ENCODE measurements at places on chromosomes 5 and 9.

- no peak for DNase-seq
Measured at GRCh38 chr9:137240318-137240840, 708 bp upstream of the TUBB4B start.

- no peak for DNase-seq
Measured at GRCh38 chr5:178216088-178216534, 11.8 kb downstream of the HNRNPAB start.

DNA sequence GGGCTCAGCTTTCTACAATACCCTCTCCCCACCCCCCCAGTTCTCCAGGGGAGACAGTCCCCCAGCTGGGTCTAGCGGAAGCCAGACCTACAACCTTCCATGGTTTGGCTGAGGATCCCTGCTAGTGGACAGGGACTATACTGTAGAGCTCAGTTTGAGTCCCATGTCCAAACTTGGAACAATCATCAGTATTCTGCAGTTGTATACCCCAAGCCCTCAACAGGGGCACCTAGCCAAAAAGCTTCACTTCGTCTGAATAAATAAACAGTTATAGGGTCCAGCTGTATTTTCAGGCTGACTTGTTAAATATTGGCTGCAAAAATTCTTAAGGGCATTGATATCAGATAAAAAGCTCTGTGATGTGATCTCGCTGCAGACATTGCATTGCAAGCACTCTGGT, 15.4 kb upstream of the C9 start:
- no peak for DNase-seq

DNA sequence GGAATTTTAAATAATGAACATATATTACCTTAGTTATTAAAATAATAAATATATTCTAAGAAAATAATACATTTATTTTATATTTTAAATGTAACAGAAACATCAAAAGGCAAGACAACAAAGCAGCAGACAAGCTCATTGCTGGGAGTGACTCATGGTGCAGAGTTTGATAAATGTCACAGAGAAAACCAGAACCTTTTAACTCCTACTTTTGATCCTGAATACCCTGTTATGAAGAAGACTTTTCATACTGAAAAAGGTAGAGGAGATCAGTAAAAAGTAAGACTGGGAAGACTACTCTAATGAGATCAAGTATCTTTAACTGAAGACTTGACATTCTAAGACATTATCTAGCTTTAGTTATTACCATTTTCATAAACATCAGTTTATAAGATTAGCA, 99.0 kb upstream of the GNA14 start:
- DNase-seq: no peak

DNA sequence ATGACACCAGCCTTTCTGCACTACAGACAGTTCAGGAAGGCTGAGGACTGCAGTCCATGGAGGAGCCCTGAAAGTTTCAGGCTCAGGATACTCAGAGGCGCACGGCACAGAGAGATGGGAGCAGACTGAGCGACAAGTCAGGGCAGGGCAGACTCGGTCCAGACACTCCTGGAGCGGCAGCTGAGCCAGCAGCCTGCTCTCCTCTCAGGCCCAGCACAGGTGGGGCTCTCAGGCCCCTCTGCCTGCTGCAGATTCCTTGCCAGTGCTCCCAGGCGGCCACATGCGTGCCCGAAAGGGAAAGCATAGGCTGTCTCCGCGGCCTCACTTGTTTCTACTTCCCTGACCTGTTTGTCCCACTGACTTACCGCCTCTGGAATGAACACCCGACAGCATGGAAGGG, 228.3 kb downstream of the IRX2 start:
- peak; percentile 40 for DNase-seq

GRCh38 chr5:77864997-77865396, 88.9 kb upstream of the TBCA start:
- no peak for DNase-seq

DNA sequence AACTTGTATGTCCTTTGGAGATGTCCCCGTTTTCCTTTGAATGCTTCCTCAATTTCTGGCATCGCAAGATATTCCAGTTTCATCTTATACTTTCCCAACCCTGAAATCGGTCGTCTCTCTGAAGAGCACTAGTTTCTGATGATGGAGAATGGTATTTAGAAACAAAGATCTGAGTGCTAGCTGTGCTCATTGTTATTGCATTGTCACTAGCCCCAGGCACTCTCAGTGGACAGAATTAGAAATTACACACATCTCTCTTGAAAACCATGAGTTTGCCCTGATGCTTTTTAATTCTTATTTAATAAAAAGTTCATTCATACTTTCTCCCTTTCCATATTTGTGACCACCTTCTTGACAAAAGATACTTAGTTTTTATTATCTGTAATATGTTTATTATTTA, 67.7 kb downstream of the C9orf152 start:
- no peak for DNase-seq

DNA sequence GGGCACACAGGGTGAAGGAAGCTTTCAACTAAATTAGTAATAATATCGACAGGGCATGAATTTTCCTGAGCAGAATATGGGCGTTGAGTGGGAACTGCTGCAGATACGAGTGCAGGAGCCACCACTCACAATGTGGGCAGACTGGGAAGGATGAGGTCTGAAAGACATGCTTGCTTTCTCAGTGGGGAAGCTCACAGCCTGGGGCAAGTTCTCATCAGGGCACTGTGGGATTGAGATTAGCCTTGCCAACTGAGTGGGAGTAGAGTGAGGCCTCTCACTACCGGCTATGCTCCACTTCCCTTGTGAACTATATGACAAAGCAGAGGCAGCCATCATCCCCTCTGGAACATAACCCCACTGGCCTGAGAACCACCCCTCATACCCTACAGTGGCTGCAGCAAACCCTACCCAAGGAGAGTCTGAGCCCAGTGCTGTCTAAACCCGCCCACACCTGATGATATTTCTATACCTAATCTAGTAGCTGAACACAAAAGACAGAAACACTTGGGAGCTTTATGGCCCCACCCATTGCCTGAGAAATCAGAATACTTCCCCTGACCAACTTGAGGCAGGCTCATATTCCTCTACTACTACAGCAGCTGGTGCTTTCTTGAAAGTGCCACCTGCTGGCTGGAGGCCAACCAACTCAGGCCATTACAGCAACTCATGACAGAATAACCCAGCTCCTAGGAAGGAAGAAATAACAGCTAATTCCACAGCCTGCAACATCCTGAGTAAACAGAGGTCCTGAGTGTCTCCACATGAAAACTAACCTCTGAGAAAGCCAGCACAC, 173.7 kb upstream of the SPEF2 start:
- DNase-seq: no peak

GRCh38 chr5:132179405-132179804, 48.2 kb downstream of the P4HA2 start:
- no peak for DNase-seq

- no peak for DNase-seq
Measured at GRCh38 chr5:122323738-122324137, 11.7 kb downstream of the SNCAIP start.

GRCh38 chr5:34669931-34670516, 13.9 kb downstream of the RAI14 start:
- DNase-seq: no peak

DNA sequence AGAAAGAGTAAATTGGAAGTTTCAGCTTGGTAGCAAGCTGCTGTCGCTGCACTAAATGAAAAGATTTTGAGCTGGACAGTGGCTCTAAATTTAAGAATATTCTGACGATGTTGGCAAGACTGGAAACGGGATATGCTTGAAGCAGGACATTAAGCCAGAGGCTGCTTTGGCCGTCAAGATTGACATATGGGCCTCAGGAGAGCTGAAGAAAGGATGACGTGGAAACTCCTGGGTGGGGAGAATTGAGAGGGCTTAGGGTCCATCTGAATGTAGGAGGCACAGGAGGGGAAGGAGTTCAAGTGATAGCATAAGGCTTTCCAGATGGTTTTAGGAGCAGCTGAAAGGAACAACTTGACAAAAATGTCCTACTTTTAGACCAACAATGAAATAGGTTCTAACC, 108.9 kb downstream of the PAPPA start:
- DNase-seq: no peak

GRCh38 chr9:90815183-90815943, 13.7 kb downstream of the SYK start:
- no peak for DNase-seq

GRCh38 chr5:171571663-171572062, 152.2 kb downstream of the FGF18 start:
- no peak for DNase-seq

DNA sequence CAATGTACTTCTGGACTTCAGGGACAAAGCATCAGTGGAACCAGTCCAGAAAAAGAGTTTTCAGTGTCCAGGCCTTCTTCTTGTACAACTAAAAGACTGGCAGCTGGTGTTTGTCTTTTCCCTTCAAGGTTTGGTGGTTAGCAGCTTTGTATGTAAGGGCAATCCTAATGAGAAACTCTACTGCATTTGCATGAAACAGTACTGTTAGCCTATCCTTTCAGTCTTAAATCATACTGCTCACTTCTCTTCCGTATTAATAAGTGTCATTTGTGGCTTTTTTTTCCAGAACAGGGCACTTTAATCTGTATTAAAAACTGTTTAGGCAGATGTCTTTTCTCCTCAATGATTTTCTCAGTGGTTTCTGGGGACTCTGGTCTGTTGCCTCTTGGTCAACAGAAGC, 48.9 kb downstream of the FAM174A start:
- no peak for DNase-seq

DNA sequence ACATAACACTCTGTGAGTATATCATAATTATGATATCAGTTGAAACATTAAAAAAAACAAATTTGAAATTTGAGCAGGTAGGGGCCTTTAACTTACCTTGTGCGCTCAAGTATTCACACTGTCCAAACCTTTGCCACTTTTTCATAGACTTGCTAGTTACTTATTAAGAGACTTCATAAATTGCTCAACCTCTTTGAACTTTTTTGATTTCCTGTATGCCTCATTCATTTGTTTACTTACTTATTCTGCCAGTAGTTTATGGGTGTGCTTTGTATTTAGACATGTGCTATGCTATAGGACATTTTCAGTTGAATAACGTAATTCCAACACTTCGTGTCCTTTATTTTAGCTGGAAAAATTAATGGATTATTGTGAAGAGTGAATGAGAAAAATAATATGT, 204.8 kb downstream of the HCN1 start:
- no peak for DNase-seq

- DNase-seq: no peak
Measured at GRCh38 chr9:69601698-69602097, 70.5 kb downstream of the APBA1 start.

- no peak for DNase-seq
Measured at GRCh38 chr9:113741886-113742854, 133.9 kb upstream of the ZNF618 start.

- no peak for DNase-seq
Measured at GRCh38 chr5:39255406-39255805, 36.0 kb upstream of the FYB1 start.

DNA sequence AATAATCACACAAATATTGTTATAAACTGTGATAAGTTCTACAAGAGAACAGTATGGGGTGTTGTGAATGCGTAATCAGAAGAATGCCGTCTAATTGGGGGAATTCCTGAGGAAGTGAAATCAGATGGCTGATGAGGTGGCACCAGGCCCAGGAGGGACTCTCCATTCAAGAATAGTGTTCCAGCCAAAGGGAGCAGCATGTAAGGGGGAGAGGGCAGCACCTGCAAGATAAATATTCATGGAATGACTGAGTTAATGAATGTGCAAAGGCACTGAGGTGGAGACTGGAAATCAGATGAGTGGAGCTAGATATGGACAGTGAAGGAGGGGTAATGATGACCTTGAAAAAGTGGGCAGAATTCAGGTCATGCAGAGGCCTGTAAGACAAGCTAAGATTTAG, 250.6 kb downstream of the ARRDC3 start:
- no peak for DNase-seq

DNA sequence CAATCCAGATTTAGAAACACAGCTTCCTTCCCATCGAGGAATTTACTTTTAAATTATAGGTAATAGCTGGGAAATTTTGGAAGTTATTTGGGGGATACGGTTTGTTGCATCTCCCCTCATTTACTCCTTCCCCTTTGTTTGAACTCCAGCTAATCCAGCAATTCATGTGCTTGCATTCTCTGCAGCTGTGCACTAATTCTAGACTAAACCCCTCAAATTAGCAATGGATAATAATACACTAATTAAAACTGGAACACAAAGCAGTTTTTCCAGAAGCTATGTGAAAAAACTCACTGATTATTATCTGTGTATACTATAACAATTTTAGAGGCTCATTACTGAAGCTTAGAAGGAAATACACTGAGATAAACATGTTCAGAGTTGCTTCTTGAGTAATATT, 751.2 kb upstream of the ZNF608 start:
- no peak for DNase-seq

DNA sequence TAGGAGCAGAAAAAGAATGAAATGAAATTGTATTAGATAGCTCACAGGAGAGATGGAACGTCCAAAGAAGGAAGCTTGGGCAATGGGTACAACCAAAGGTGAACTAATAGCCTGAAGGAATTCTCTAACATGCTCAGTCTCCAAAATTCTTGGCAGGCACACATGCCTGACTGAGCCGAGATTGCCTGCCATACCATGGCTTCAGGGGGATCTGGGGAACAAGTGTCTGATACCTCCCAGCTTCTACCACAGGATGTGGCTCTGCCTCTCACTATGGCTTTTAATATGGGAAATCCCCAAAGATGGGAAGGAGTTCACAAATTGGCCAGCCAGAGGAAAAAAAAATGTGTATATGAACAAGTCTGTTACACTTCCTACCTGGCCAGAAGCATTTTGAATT, 3.6 kb upstream of the PALM2AKAP2 start:
- no peak for DNase-seq

DNA sequence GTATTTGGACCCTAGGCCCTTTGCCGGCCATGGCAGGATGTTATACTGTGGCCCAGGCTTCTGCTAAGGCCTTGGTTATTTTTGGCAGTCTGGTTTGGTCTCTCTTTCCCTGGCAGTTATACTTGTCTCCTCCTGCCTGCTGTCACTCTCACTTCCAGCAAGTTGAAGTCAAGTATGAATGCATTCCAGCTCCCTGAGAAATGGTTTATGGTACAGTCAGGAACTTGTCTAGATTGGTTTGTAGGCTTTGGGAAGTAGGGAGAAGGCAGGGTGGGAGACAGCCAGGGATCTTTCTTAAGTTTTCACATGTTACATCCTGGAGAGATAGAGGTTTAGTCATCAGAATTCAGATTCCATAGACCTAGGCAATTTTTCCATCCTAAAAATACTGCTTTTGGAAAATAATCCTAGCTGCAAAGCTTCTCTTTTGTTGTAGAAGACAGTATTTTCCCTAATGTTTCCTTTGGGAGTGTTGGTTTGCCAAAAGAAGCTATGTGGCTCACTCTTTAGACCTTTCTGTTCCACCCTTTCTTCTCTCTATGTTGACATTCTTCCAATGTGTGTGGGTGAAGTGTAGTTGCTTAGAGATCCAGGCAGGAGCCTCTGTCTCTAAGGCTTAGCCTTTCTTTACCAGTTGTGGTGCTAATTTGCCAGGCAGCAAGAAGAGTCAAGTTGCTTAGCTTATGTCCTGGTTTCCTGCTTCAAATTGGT, 2.5 kb upstream of the KDM3B start:
- no peak for DNase-seq

DNA sequence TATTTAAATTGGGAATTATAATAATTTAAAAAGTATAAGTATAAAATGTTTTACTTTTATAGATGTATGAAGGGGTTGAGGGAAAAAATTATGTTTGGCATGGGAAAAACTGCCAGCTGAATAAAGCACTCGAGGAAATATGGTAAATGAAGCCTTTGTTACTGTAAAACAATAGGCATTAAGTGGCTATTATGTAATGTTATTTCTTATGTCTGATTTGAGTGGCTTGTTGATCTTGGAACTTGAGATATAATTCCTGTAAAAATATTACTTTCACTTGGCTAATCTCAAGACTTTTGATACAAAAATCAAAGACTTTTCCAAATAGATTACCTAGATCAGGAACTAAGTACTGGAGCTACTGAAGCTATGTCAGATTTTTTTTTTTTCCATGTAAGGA, 182.9 kb downstream of the CD180 start:
- DNase-seq: no peak

GRCh38 chr5:33474931-33475499, 34.2 kb downstream of the TARS1 start:
- DNase-seq: no peak

All from ecto neural progenitor cell (in vitro differentiated cells).